Epithelial cell of proximal tubule (primary cell): ENCODE measurements at places on chromosomes 2 and 18. TPM values are rescaled to one million over a fixed set of nuclear protein-coding genes. Genes with fewer than 3 reads are reported as not detected.

HOXD1 gene
- 9.3 and 10.2 TPM in 2 replicates for total RNA-seq

DNAH7 gene
- total RNA-seq, result 0.06 and 0.29 TPM in 2 replicates

LOXHD1 gene
- total RNA-seq, result not detected in 2 replicates

CRYGD gene
- not detected in 2 replicates for total RNA-seq

PPP4R1 gene
- total RNA-seq, result 82.0 and 96.8 TPM in 2 replicates

LBX2 gene
- 1.3 and 1.7 TPM in 2 replicates for total RNA-seq

CENPA gene
- total RNA-seq, result 24.4 and 33.7 TPM in 2 replicates

TTN gene
- 0.12 TPM in 1 of 2 replicates, not detected in the other for total RNA-seq

EN1 gene
- not detected in 2 replicates for total RNA-seq

EPHA4 gene
- total RNA-seq, result 13.3 and 23.8 TPM in 2 replicates

NT5DC4 gene
- not detected in 2 replicates for total RNA-seq

ELOA2 gene
- not detected in 2 replicates for total RNA-seq

CXCR4 gene
- total RNA-seq, result 0.17 and 0.36 TPM in 2 replicates

PCARE gene
- not detected in 2 replicates for total RNA-seq

XIRP2 gene
- total RNA-seq, result not detected in 2 replicates

CHRND gene
- total RNA-seq, result not detected in 2 replicates

DNA sequence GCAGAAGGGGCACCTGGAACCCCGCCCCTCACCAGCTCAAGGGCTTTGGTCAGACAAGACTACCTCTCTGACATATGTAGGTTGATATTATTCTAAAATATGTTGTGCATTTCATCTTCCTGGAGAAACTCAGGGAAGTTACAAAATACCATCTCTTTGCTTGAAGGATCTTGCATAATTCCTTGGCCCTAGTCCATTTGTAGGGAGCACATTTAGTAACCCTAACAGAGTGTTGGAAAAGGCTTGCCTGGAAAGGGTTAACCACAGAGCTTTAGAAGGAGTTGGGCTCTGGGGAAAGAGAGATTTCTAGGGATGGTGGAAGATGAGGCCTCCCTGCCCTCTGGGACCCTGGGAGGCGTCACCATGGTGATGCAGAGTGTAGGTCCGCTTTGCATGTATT, 143.0 kb upstream of the SLC1A4 start:
- DNase-seq, result no peak

DNA sequence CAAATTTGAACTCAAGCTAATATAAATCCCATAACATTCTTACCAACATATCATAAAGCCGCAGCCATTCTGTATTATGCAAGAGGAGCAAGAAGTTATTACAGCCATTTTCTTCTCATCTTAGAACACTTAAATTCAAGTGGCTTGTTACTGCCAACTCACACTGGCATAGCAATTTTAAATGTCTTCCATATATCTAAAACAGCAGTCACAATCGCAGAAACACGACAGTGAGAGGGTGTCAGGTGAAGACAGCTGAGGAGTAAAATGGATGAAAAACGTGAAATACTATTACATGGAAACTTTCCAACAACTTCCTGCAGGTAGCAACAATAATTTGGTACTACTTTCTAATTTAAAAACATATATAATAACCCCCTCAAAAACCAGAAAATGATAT, 17.9 kb downstream of the PPP3R1 start:
- DNase-seq, result no peak

GRCh38 chr2:32851777-32852439, 94.8 kb upstream of the LTBP1 start:
- no peak for DNase-seq

- no peak for DNase-seq
Observed at GRCh38 chr18:67618061-67618460, 101.5 kb upstream of the DSEL start.

GRCh38 chr2:41600460-41600859, 447.4 kb upstream of the PKDCC start:
- DNase-seq, result no peak

- no peak for DNase-seq
Observed at GRCh38 chr2:164593541-164593940, 27.7 kb downstream of the GRB14 start.

GRCh38 chr18:9516437-9517064, 41.2 kb downstream of the RALBP1 start:
- DNase-seq, result no peak

- no peak for DNase-seq
Observed at GRCh38 chr2:212194396-212194795, 344.2 kb downstream of the ERBB4 start.

- DNase-seq, result no peak
Observed at GRCh38 chr2:102057502-102058292, 65.9 kb downstream of the IL1R2 start.

- DNase-seq, result peak; percentile 72
Observed at GRCh38 chr18:11955239-11956029, 25.9 kb upstream of the IMPA2 start.

DNA sequence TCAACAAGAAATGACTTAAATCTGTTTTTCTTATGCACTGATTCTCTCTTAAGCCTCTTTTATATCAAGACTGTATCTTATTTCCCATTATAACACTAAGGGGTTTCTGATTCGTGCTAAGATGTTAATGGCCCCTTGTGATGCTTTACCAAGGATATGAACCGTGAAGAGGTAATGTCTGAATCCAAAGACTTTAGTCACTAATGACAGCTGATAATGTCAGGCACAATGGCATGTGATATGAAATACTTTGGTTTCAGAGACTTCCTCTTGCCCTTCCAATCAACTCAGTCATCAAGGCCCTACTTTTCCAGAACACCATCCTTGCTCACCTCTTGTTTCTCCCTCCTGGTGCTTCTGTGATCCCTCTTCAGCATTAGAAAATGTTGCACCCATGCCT, 262.8 kb downstream of the KCNE4 start:
- DNase-seq, result peak; percentile 7

DNA sequence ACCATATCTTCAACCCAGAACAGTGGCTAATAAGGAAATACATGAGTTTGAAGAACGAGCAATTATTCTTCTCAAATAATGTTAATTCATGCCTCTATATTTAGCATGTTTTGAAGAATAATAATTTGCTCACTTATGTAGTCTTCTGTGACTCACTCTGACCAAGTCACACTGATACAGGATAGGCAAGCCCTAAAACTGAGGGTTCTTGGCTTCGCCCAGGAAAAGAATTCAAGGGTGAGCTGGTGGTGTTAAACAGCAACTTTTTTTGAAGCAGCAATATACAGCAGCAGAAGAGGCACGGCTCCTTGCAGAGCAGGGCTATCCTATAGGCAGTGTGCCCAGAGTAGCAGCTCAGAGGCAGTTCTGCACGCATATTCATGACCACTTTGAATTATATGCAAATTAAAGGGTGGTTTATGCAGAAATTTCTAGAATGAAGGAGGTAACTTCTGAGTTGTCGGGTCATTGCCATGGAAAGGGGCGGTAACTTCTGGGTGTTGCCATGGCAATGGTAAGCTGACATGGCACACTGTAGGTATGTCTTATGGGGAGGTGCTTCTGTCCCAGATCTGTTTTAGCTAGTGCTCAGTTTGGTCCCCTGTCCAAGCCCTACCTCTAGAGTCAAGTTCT, 200.6 kb downstream of the RND3 start:
- DNase-seq, result no peak

GRCh38 chr18:37946324-37946723, 380.7 kb upstream of the CELF4 start:
- no peak for DNase-seq

- DNase-seq, result no peak
Observed at GRCh38 chr2:88811233-88811632, 119.8 kb downstream of the RPIA start.

DNA sequence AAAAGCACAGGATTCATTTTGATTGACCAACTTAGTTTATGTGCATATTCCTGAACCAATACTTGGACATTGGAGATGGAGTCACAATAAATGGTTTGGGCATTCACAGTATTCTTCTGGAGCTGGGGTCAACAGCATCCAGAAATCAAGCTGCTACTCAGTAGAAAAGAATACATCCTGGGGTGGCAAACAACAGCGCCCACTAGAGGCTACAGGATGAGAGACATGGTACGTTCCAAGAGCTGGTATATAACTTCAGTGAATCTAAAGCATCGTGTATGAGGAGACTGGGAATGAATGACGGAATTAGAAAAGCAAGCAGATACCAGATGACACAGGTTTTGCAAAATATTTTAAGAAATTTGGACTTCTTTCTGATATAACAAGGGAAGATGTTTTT, 142.9 kb upstream of the FIGN start:
- no peak for DNase-seq

GRCh38 chr2:104862058-104862941, 8.4 kb downstream of the POU3F3 start:
- DNase-seq, result no peak

- no peak for DNase-seq
Observed at GRCh38 chr2:47334356-47335136, 68.4 kb upstream of the MSH2 start.

DNA sequence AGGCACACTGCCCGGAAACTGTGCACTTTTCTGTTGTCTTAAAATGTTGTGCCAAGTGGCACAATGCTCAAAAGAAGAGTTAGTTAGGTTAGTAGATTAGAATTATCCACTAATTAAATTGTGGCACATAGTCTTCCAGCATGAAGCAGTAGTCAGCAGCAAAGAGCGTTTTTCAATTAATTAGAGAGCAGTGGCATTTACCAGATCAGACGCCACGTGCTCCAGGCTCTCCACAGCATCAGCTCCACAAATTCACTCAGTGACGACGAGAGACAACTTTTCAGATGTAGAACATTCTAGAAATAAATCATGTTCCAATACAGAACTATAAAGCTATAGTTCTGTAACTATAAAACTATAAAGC, 16.4 kb upstream of the RTTN start:
- DNase-seq, result no peak

GRCh38 chr18:26710470-26711096, 154.9 kb downstream of the AQP4 start:
- DNase-seq, result no peak

DNA sequence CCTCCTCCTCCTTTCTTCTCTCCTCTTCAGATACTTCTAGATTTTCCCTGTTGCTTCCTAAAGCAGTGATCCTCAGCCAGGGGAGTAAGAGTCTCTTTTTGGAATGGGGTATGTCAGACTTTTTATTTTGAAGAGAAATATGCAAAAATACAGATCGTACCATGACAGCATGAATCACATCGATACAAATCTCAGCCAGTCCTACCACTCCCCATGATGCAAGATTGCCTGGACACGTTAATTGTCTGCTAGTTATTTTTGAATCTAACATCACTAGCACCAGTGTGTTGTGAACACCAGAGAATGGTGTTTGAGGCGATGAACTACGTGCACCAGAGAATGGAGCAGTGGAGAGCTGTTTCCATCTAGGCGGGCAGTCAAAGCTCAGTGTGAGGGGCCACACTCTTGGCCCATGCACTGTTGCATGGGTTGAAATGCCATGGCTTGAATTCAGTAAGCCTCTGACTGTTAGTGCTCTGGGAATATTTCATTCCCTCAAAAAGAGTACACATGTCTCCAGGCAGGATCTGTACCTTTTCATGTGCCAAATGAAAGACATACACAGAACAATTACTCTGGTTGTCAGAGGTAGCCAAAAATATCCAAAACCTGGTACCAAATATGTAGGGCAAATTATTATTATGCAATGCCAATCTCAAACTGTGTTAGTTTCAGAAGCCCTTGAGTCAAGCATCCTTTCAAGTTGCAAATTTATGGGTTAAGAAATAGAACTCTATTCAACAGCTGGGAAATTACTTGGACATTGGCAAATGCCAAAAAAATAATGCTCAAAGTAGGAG, 46.3 kb upstream of the RALBP1 start:
- no peak for DNase-seq

GRCh38 chr18:68469049-68469625, 245.8 kb downstream of the TMX3 start:
- DNase-seq, result no peak

GRCh38 chr2:105490204-105490603, 91.4 kb upstream of the FHL2 start:
- DNase-seq, result no peak

GRCh38 chr2:196233805-196234475, 62.6 kb upstream of the STK17B start:
- DNase-seq, result no peak

- peak; percentile 25 for DNase-seq
Observed at GRCh38 chr2:74767618-74768017, 66.3 kb upstream of the HK2 start.

DNA sequence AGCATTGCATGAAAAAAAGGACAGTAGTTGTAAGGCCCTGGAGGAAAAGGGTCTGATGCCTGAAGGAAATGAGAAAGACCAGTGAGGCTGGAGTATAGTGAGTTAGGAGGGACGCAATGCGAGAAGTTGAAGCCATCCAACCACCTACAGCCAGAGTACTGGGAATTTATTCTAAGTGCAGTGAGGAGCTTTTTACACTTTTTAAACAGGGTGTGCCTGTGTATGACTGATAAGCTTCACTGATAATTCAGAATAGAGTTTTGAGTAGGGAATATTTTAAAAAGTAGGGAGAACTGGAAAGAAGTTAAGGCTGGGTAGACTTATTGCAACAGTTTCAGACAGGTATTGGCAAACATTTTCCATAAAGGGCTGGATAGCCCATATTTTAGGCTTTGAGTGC, 35.9 kb upstream of the CCDC85A start:
- no peak for DNase-seq

GRCh38 chr2:237198164-237198855, 112.6 kb downstream of the COPS8 start:
- no peak for DNase-seq

GRCh38 chr2:207475546-207475945, 54.2 kb upstream of the CREB1 start:
- DNase-seq, result no peak

- DNase-seq, result no peak
Observed at GRCh38 chr18:25895518-25895917, 194.9 kb downstream of the SS18 start.

GRCh38 chr2:82089518-82089917, 1785.0 kb upstream of the LRRTM1 start:
- DNase-seq, result no peak

- no peak for DNase-seq
Observed at GRCh38 chr2:213015387-213016165, 135.8 kb downstream of the IKZF2 start.

GRCh38 chr2:28439763-28440162, 47.1 kb downstream of the FOSL2 start:
- no peak for DNase-seq

DNA sequence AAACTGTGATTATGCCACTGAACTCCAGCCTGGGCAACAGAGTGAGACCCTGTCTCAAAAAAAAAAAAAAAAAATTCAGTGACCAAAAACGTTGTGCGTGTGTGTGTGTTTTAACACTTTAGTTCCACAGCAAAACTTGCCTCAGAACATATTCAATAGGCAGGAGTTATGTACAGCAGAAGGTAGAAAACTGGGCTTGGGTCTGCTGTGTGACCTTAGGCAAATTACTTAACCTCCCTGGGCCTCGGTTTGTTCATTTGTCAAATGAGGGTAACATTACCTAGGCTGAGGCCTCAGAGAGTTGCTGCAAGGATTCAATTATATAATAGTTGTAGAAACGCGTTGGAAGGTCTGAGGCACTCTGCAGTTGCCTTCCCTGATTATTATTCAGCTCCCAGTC, 10.3 kb upstream of the SCG2 start:
- no peak for DNase-seq

- DNase-seq, result no peak
Observed at GRCh38 chr2:7472465-7472864, 555.3 kb downstream of the RNF144A start.
